ENCODE measurements at places on chromosomes 11 and 22.

DNA sequence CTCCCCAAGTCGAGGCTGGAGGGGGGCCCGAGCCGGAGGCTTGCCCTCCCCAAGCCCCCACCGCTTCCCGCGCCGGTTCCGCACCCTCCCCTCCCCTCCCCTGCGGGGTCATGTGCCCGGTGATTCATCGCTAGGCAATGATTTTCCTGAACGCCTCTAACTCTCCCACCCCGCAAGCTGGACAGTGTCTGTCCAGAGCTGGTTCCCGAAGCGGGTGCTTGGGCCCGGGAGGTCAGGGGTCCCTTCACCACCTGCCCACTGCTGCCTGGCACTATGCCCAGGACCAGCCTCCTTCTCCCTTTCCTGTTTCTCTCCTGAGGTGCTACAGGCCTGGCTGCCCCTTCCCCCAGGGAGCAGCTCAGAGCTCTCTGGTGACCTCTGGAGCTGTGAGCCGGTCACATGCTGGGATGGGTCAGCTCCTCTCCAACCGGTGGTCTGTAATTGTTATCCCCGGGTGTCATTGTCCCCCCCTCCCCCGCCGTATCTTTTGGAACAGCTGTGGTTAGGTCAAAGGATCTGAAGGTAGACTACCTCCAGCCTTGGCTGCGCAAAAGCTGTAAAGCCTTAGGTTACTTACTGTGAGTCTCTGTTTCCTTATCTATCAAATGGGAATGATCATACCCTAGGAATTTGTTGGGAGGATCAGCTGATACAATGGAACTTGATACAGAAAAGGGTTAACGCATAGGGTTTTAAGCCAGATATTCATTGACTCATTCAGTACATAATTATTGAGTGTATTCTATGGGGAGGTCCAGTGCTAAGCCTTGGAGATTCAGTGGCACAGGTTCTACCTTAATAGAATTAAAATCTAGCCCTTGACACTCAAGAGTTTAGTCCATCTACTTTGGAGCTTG is 753 bp downstream of the STX3 start:
- DNase-seq, result peak; percentile 5

DNA sequence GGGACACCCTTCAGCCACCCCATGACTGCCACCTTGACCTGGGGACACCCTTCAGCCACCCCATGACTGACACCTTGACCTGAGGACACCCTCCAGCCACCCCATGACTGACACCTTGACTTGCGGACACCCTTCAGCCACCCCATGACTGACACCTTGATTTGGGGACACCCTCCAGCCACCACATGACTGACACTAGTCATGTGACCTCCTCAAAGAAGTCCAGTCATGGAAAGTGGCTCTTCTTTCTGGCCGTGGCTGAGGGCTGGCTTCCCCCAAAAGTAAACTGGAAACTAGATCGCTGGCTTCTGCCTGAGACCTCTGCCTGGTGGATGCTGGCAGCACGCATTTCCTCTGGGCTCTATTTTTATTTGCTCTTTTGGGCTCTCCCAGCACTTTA is 28.4 kb downstream of the ARFGAP2 start:
- DNase-seq, result no peak

DNA sequence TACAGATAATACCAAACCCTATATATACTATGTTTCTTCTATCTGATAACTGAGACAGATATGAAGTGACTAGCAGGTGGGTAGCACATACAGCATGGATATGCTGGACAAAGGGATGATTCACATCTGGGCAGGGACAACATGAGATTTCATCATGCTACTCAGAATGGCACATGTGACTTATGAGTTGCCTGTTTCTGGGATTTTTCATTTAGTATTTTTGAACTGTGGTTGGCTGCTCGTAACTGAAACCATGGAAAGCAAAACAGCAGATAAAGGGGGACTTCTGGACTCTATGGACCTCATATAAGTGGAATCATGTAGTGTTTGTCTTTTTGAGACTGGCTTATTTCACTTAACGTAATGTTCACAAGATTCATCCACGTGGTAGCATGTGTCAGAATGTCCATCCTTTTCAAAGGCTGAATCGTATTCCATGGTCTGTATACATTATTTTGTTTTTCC is 883.0 kb downstream of the TBC1D22A start:
- no peak for DNase-seq

- DNase-seq, result no peak
These were observed 37.6 kb downstream of the GAB4 start for GRCh38 chr22:16970446-16970845.

DNA sequence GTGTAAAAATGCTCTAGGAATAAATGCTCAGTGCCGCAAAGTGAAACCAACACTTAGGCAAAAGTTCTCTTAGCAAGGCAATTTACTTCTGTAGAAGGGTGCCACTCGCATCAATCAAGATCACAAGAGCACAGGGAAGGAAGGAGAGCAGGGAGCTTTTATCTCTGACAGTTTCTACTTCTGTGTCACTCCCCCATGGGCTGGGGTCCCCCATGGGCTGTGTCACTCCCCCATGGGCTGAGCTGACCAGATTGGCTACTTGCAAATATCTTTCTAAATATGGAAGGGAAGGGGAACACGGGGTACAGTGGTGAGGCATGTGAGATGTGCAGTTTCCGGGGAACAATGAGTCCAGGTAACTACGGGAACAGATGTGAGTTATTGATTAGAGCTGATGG is 397 bp downstream of the OR52N2 start:
- DNase-seq, result no peak

DNA sequence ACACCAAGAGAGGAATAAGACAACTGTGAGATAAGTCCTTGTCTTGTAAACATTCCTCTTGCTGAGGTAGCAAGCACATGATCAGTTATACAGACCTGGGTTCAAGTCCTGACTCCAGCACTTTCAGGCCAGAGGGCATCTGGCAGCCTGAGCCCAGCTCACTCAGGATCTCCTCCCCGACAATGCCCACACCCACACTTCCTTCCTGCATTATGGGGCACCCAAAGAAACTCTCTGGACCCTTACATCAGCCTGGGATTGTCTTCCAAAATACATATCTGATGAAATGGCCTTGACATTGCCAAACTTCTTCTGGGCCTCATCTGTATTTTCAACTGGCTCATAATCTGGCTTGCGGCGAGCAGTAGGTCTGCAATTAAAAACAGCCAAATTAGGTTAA is 48.6 kb downstream of the ARFGAP3 start:
- DNase-seq, result no peak

GRCh38 chr11:22774716-22775115 is 54.9 kb downstream of the SVIP start:
- DNase-seq, result no peak

GRCh38 chr11:87213444-87213843 is 175.7 kb downstream of the TMEM135 start:
- no peak for DNase-seq

DNA sequence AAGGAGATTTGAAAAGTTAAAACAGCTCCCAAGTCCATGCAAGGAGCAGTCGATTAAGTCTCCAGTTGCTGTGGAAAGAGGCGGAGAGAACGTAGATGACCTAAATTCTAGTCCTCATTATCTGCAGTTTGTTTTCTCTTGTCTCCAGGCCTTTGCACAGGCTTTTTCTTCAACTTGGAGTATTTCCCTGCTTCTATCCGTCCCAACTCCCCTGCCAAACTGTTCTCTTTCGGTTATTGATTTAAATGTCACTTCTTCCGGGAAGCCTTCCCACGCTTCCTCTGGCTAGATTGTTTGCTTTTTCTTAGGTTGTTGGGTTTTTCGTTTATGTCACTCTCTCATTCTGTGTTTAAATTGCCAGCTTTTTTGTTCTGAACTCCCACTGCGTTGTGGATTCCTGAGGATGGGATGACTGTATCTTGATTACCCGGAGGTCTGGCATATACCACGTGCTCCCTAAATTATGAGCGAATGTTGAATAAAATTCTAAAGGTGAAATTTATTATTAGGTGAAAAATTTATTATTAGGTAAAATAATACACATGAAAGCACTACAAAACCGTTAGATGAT is 463 bp downstream of the TMEM126B start:
- DNase-seq, result no peak

DNA sequence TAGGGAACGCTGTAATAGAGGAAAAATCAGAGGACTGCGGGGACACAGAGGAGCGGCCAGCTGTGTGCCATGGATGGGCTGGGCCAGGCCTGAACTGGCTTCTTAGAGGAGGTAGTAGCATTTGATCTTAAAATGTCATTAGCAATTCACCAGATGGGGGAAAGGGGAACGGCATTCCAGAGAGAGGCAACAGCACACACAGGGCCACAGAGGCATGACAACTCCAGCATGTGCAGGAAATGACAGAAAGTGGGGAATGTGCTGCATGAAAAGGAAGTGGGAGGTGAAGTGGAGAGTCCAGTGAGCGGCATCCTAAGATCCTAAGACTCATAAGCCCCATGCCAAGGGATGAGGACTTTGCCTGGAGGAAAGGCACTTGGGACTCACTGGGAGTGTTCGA is 69.0 kb downstream of the UBASH3B start:
- DNase-seq, result no peak

DNA sequence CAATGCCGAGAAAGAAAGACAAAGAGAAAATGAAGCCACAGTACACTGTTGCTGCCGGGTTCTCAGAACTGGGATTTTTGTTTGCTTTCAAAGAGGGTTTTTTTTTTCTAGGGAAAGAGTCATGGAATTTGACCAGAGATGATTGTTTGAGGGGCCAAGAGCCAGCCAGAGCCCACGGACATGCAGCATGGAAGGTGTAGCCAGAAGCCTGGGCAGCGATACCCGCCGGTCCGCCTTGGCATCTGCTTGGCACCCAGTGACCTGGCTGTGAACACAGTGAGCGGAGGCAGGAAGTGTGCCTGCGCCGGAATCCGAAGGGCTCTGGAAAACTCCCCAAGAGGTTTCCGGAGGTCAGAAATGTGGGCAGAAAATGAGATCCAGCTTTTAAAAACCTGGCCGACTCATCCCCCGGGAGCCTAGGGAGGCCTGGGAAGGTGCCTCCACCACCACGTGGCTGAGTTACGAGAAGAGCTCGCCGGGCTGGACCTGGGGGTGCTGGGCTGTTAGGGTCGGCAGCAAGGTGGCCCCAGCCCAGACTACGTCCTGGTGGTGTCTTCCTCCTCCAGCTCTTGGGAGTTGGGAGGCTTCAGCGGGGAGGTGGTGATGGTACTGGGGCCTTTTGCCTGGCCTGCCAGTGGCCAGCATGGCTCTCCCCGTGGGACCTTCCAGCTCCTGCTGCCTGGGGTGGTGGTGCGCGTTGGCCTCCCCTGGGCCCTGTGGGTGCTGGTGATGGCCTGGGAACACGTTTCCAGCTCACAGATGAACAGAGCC is 61.6 kb upstream of the PPARA start:
- DNase-seq, result no peak

DNA sequence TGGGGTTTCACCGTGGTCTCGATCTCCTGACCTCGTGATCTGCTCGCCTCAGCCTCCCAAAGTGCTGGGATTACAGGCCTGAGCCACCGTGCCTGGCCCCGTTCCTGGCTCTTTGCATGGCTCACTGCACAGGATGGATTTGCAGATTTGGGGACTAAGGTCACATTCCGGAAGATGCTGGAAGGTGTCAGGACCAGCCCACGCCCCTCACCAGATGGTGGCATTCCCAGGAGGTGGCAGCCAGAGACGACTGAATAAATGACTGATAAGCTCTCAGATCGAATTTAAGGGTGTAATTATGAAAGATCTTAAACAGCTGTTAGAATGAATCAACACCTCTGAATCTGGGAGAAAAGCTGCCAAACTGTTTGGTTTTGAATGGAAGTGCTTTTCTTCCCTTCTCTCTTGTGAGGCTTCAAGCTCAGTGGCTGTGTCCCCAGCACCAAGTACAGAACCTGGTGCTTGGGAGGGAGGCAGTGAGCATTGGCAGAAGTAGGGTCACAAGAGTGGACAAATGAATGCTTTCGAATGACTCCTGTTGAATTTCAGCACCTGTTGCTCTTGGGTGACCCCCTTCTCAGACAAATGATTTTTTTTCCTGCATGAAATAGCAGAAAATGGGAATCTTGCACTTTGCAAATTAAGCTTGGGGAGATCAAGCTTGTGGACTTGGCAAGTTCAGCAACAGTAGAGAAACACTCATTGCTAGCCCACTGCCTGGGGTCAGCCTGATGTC is 69.6 kb downstream of the KIAA1671 start:
- DNase-seq, result no peak

- DNase-seq, result no peak
These were observed 31.7 kb downstream of the DCDC1 start for GRCh38 chr11:31337806-31338205.

DNA sequence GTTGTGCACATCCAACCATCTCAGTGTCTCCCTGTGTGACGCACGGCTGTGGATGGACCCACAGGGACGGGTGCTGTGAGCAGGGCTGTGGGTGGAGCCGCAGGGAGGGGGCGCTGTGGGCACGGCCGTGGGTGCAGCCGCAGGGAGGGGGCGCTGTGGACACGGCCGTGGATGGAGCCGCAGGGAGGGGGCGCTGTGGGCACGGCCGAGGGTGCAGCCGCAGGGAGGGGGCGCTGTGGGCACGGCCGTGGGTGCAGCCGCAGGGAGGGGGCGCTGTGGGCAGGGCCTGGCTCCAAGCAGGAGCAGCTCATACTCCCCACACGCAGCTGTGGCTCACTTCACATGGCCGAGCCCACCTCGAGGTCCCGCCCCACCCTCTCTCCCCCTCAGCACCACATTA is 6.0 kb upstream of the MAPK11 start:
- no peak for DNase-seq

GRCh38 chr22:25845985-25846745 is 104.2 kb downstream of the MYO18B start:
- no peak for DNase-seq

DNA sequence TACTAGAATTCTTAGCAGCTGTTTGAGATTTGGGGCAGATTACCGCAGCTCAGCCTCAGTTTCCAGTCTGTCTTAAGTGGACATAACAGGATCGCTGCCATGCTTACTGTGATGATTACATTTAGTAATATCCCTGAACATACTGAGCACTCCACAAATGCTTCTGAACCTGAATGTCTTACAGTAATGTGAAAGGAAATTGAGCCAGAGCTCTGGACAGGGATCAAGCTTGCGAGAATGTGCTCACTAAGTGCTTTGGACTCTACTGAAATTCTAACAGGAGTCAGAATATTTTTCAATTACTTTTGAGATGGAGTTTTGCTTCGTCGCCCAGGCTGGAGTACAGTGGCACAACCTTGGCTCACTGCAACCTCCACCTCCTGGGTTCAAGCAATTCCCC is 118.6 kb upstream of the RASSF10 start:
- DNase-seq, result no peak

DNA sequence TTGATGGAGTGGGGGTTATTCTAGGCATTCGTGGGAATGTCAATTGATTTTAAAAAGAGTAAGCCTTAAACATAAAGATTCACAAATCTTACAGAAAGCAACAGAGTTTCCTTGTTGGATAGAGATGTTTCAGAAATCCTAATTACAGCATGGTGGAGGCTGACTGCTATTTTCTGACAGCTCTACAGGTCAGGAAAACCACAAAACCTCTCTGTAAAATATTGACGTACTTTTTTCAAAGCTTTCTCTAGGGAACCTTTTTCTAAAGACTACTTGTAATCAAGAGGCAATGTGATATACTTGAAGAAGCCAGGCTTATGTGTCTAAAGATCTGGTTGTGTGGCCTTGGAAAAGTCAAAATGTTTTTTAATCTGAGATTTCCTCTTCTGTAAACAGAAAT is 9.1 kb upstream of the OR8B8 start:
- DNase-seq, result no peak
